Right ventricle myocardium inferior (tissue), 1 donor: ENCODE measurements at places on chromosomes 5 and 9. TPM values are rescaled to one million over a fixed set of nuclear protein-coding genes. Genes with fewer than 3 reads are reported as not detected.

ADRA1B gene
- 2.7 TPM for total RNA-seq

GRCh38 chr9:116674210-116674980, 12.7 kb upstream of the TRIM32 start:
- DNase-seq, result no peak

DNA sequence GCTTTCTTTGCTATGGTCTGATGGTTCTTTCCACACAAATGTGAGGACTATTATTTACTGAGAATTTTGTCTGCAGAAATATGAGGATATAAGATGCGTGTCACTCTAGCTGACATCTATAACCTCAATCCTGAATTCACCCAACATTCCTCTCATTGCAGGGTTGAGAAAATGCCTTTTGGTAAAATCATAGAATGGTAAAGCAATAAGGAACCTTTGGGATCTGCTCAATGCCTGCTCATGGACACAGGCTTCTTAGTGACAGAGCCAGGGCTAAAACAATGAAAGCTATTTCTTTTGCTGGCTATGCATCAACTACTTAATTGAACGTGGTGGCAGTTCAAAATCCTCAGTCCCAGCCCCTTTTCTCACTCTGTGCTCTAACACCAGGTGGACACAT, 199.6 kb downstream of the GAS1 start:
- DNase-seq, result no peak

TMEM171 gene
- not detected for total RNA-seq

DNA sequence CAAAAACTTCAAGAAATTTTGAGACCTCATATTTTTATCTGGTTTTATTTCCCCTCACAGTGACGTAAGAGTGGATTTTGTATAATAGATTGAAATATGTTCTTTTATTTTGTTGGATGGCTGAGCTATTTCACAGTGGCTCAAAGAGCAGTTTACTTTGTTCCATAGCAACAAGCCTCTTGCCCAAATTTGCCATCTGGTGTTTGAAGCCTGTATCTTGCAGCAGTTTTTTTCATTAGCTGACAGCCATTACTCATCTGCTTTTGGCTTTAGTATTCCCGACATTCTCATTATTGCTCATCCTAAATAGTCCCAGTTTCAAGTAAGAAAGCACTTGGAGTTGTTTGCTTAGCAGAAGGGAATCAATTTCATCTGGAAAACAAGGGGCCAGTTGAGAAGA, 36.3 kb downstream of the GDA start:
- DNase-seq, result no peak

BHMT2 gene
- 8.9 TPM for total RNA-seq

PKD2L2 gene
- 0.81 TPM for total RNA-seq

NFIB gene
- total RNA-seq, result 116 TPM

- DNase-seq, result no peak
Observed at GRCh38 chr9:79127661-79128060, 444.1 kb upstream of the TLE4 start.

GRCh38 chr5:10418654-10419345, 22.9 kb upstream of the ROPN1L start:
- DNase-seq, result no peak

GRCh38 chr5:158988987-158989730, 110.6 kb downstream of the EBF1 start:
- DNase-seq, result no peak

DNA sequence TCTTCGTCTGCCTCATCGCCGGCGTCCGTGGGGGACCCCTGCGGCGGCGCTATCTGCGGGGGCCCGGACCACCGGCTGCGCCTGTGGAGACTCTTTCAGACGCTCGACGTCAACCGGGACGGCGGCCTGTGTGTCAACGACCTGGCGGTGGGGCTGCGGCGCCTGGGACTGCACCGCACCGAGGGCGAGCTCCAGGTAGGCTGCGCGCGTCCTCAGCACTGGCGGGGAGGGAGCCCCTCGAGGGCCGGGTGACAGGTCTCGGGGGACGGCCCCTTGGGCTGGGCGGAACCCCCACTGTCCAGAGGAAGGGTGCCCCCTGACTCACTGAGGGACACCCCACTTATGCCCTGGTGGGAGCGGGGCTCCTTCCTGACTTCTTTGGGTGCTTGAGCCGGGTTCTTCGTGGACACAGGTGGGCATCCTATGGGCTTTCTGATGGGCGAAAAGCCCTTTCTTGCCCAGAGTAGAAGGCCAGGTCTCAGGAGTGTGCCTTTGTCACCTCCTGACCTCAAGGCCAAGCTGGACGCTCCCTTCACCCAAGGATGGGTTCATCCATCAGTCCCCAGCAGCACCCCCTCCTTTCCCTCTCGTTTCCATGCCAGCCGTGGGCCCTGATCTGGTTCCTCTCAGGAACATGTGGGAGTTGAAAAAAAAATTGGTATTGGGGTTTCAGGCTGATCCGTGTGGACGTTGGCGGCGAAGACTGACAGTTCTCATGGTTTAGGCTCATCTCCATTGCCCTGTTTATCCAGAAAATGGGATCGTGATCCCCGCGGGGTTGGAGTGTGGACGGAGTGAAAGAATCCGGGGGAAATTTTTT, 564 bp downstream of the SLC25A25 start:
- peak; percentile 82 for DNase-seq

DNA sequence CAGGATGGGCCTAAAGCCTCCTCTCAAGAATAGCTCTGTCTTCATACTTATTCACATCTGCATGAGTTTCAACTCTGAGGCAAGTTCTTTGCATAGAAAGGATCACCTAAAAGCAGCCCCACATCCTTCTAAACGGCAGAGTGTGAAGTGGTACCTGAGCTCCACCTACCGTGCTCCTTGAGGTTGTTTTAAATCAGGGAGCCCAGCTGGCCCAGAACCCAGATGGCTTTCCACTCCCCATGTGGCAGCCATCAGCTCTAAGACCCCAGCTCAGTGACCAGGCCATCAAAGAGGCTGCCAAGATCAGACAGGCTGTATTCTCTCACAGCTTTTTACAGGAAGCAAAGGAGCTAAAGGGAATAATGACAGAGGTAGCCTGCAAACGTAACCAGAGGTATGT, 299.3 kb downstream of the RASEF start:
- DNase-seq, result no peak

GRM6 gene
- not detected for total RNA-seq

- DNase-seq, result no peak
Observed at GRCh38 chr5:179234563-179235135, 110.6 kb downstream of the ADAMTS2 start.

POLE3 gene
- 22.6 TPM for total RNA-seq

- DNase-seq, result no peak
Observed at GRCh38 chr5:180801596-180802324, 846 bp downstream of the MGAT1 start.

GRCh38 chr9:27209034-27209433, 87.9 kb downstream of the EQTN start:
- DNase-seq, result no peak

- no peak for DNase-seq
Observed at GRCh38 chr5:168165221-168165914, 126.1 kb upstream of the WWC1 start.

CDKN2B gene
- 3.0 TPM for total RNA-seq

ANKRD20A1 gene
- 1.7 TPM for total RNA-seq

NR2F1 gene
- total RNA-seq, result 1.3 TPM

GRCh38 chr9:100430286-100430940, 3.5 kb downstream of the MSANTD3 start:
- DNase-seq, result no peak

GRCh38 chr5:32223972-32224609, 50.0 kb upstream of the GOLPH3 start:
- no peak for DNase-seq

DNA sequence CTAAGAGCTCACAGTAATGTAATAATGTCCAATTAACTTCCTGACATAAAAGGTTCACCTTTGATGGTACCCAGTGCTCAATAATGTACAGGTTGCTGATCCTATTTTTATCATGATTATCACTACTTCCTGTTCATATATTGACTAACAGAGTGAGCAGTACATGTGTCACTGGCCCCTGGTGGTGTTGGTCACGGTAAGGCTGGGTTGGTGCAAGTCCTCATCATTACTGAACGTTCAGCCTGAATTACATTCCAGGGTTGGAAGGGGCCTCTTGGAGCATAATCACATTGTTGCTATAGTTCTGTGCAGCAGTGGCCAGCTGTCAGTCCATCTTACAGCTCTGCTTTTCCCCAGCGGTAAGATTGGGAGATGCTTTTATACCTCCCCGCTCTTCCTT, 24.2 kb upstream of the CKMT2 start:
- no peak for DNase-seq

DNA sequence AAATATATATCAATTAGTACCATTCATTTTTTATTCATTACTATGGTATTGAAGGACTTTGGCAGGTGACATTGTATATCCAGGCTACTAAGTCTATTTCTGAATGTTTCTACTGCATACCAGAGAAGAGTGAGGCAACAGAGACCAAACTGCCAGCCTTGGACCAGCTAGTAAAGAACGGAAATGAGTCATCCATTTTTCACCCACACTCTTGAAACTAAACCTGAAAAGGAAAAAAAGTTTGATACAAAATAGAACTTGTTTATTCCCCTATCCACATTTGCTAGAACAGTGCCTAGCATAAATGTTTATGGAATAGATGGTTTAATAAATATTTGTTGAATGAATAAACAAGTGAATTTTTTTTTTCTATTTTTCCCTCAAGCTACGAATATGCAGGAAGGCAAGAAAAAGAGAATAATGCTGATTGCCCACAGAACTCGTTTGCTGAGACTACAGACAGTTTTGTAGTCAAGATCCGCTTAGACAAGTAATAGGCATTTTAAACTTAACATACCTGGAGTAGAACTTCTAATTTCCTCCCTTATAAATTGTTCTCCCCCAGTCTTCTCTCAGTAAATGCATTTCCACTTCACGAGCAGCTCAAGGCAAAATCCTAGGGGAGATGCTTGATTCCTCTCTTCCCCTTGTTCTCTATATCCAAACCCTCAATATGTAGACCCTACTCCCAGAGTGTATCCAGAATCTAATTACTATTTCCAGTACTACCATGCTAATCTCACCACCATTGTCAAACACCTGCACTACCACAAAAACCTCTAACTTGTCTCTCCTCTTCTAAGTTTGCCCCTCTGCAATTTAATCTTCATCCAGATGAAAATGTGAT, 146.2 kb upstream of the RASA1 start:
- DNase-seq, result no peak

DNA sequence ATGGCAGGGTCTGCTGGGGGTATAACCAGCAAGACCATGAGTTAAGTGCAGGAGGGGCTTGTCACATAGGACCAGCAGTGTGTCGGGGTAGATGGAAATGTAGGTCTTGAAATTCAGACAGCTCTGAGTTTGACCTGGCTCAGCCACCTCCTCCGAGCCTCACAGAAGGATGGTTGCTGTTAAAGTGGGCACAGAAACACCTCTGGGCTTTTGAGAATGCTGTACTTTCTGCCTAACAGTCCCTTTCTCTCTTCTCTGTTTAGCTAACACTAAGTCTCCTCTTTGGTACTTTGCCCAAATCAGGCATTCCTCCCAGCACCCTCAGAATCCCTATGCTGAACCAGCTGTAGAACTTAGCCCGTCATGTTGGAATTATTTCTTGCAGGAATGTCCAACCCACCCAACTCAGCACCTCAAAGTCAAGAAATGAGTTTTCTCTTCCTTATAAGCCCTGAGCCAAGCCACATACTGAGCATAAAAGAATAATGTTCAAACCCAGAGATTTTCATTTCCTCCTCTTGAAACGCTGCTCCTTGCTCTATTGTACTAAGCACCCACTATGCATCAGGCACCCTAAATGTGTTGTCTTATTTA, 41.7 kb upstream of the MATR3 start:
- DNase-seq, result no peak

GRCh38 chr5:133700251-133700650, 87.9 kb upstream of the FSTL4 start:
- DNase-seq, result no peak

GRCh38 chr5:158700231-158701006, 399.3 kb downstream of the EBF1 start:
- no peak for DNase-seq

- no peak for DNase-seq
Observed at GRCh38 chr5:98258939-98259338, 514.5 kb upstream of the RGMB start.

GRCh38 chr9:75087289-75087823, 599 bp downstream of the NMRK1 start:
- DNase-seq, result no peak

DNA sequence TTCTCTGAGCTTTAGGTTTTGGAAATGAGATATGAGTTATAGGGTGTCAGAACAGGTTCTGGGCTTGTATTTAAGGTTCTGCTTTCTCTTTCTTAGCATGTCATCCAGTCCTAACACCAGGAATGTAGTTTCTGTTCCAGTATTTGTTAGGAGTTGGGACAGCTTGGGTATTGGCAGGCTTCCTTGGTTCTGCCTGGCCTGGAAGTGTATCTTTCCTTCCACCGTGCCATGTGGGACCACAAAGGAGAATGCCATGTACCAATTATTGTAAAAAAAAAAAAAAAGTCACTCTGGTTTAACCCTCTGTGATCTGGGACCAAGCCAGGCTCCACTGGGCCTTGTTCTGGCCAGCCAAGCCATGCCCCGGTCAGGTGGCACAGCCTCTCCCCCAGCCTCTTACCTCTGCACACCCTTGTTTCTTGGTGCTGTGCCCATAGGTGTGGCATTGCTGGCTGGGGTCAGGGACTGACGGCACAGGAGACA, 47.8 kb downstream of the ARHGAP26 start:
- DNase-seq, result no peak

ROR2 gene
- 0.92 TPM for total RNA-seq

SH2D3C gene
- 21.3 TPM for total RNA-seq

GRCh38 chr9:91151718-91152095, 210.0 kb downstream of the AUH start:
- no peak for DNase-seq

DNA sequence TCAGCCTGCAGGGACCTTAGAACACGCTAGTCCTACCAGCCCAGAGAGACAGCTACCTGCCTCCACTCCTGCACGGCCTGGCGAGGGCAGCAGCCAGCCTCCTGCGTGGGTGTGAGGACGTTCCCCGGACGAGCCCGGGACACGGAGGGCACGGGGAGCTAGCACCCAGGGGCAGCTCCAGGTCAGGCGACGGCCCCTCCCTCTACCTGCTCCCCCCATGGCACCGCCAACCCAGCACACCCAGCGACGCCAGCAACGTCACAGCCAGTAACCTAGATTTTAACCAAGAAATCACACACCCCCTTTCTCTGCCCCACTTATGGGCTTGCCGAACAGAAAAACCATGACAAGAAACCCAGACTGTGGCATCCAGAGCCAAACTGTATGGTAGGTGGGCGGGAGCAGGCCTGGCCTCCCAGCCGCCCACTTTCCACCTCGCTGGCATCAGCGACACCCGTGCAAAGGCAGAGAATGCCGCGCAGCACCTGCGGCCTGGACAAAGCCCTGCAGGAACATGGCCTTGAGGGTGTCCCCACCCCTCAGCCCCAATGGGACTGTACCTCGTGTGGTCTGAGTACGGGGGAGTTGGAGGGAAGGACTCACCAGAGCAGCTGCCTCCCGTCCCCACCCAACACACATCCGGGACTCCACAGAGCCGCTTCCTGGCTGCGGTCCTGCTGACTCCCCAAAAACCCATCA, 47.9 kb downstream of the NACC2 start:
- peak; percentile 62 for DNase-seq

TOPORS gene
- total RNA-seq, result 8.7 TPM

- no peak for DNase-seq
Observed at GRCh38 chr9:121122246-121123032, 47.7 kb downstream of the CNTRL start.
